ENCODE measurements at places on chromosomes 7 and 10. TPM values are rescaled to one million over a fixed set of nuclear protein-coding genes. Genes with fewer than 3 reads are reported as not detected.

DNA sequence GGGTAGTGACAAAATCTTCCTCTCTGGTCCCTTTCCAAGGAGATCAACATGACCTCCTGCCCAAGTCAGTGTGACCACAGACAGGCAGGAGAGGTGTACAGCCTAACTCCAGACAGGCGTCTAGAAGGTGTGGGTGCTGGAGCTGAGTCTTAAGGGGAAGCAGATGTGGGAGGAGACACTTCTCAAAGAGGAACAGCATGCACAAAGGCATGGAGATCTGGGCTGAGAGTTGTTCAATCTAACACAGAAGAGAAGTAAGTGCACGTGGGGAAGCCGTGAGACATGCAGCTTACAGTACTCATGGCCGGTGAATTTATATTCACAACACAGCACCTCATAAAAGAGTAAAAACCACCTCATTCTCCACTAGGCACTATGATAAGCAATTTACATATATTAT is 23.8 kb upstream of the GSDME start:
- no peak for DNase-seq

GRCh38 chr7:52233248-52233647 is 802.2 kb upstream of the POM121L12 start:
- no peak for DNase-seq

DNA sequence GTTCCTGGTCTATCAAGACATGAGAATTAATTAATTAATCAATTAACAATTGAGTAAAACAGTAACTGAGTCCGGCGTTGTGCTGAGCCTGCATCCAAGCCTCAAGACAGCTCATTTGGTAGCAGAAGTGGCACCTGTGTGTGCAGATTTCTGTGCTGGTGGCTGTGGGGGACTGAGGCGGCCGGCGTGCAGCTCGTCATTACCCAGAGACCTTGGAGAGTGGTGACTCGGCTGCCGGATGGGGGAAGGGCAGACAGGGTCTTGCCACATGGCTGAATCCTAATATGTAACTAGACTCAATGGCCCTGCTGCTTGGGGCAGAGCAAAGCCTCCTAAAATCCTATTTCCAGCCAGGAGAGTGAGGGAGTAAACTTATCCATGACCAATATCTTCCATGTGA is 510.2 kb downstream of the TCERG1L start:
- no peak for DNase-seq

DNA sequence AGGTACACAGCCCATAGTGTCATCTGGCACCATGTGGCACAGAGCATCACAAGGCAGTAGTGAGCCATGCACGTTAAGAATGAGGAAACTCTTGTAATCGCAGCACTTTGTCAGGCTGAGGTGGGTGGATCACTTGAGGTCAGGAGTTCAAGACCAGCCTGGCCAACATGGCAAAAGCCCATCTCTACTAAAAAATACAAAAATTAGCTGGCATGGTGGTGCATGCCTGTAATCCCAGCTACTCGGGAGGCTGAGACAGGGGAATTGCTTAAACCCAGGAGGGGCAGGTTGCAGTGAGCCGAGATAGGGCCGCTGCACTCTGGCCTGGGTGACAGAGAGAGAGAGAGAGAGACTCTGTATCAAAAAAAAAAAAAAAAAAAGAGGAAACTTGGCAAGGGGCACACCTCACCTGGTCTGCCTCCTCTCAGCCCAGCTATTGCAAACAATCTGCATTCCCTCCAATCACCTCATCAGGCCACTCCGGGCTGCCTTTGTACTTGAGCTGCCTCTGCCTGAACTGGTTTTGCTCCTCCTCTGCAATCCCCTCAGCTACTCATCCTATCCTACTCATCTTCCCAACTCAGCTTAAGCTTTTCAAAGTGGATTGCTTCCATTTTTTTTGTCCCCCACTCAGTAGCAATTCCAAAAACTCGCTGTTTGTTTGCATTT is 46.0 kb upstream of the OPTN start:
- no peak for DNase-seq

DNA sequence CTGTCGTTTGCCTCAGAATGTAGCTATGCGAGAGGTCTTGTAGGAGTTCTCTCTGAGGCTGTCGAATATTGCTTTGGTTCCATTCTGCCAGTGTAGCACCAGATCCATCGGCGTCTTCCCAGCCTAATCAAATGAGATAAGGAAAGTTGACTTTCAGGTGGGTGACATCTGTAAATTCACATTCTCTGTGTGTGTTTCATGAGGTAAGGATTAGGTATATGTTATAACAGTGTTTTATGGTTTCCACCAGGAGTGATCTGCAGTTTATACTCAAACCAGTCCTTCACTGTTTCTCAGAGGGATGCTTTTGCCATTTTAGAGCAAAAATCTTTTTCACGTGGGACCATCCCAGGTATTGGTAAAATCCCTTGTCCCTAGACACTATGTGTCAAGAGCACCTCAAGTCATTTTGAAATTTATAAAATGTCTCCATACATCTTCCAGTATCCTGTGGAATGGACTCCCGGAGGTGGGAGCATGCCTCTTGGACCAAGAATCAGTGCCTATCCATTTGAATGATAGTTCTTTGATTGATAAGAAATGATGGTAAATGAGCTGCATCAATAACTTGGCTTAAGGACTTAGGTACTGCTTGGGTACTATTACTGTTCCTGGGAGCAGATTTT is 7.9 kb downstream of the ANKRD1 start:
- DNase-seq: no peak

DNA sequence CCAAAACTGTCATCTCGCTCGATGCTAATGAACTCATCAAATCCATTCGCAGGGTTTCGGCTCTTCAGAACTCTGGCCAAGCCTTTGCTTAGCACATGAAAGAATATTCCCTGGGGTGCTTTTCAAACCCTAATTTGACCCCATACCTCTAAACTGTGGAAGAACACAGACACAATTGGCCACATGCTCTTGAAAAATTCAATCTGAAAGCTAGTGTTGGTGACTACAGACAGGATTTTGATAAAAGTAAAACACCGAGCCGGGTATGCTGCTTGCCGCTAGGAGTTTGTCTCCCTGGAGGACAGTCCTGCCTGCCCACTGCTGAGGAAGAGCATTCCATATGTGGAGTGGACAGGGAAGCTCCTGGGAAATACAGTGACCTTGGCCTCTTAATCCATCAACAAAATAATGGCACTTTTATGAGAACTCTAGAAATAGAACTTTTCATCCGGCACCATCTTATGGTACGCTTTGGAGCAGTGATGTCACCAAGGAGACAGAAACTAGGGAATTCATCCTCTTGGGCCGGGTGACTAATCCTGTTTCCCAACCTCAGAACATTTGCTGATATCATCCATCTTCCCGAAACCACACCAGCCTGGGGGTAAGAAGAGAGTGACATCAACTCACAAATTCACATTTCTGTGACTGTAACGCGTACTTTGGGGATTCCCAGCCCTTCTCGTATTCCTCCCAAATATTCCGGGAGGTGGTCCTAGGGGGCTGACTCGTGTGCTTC is 34.2 kb downstream of the MTURN start:
- no peak for DNase-seq

DNA sequence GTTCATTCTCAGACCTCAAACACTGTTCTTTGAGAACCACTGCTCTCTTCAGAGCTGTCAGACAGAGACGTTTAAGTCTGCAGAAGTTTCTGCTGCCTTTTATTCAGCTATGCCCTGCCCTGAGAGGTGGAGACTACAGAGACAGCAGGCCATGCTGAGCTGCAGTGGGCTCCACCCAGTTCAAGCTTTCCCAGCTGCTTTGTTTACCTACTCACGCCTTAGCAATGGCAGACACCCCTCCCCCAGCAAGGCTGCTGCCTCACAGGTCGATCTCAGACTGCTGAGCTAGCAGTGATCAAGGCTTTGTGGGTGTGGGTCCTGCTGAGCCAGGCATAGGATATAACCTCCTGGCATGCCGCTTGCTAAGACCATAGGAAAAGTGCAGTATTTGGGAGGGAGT is 80.5 kb upstream of the CYP2C9 start:
- no peak for DNase-seq

DNA sequence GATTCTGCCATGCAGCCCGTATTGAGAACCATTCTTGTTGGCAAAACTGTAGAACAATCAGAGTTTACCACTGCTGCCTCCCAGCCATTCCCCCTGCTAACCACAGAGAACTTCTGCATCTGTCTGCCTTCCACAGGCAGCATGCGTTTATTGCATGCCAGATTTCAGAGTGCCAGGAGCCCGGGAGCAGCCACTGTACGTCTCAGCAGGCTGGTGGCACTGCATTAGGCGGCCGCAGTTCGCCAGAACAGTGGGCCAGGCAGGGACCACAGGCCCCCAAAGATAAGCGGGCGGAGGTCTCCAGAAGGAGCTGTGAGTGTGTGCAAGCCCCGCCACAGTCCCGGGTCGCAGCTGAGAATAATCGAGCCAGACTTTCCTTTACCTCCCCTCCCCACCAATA is 31.8 kb downstream of the ZNF467 start:
- DNase-seq: peak; percentile 68

DNA sequence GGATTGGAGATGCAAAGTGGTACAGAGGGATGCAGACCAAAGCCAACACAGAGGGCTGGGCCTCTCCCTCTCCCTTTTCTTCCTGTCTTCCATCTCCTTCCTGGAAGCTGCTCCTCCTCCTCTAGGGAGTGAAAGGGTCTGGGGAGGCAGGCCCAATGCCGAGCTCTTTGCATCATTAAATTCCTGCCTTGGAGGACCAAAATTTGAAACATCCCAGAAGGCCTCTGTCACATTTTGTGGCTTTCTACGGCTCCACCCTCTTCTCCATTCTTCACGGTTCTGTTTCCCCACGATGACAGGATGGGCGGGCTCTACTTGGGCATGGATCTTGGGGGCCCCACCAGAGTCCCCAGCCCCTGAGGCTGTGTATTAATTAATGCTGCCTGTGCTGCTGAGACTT is 76.4 kb downstream of the NEURL1 start:
- no peak for DNase-seq

- DNase-seq: no peak
Observed at GRCh38 chr7:16034353-16034752, 347.9 kb upstream of the MEOX2 start.

GRCh38 chr7:127135871-127136485 is 116.8 kb downstream of the GRM8 start:
- no peak for DNase-seq

- no peak for DNase-seq
Observed at GRCh38 chr7:24956021-24956420, 24.0 kb downstream of the OSBPL3 start.

GRCh38 chr7:17044861-17045260 is 163.1 kb upstream of the AGR3 start:
- no peak for DNase-seq

DNA sequence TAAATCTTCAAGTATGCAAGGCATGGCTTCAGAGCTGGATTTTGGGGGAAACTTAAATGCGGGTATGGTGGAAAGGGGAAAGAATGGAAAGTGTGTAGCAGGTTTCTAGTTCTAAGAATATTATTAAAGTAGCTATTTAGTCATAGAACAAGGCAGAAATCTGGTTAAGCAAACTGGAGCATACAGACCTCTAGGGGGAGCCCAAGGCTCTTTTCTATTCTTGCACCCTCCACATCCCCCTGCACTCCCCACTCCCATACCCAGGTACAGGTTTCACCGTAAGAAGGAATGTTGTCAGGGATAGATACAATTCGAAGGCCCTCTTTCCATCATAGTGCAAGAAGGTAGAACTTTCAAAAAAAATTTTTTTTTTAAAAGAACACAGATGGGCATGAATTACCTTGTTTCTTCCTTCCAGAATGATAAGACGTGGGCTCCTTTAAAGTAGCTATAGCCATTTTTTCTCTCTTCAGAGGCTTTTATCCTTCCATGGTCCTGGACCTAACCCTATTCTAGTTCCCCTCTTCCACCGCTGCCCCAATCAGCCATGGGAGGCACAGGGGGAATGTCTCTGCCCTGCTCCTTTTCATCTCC is 41.5 kb upstream of the SMIM30 start:
- no peak for DNase-seq

Gene RTKN2
- 5.7 TPM for total RNA-seq

Gene IL6
- 11.8 TPM for total RNA-seq

Gene HSPA14
- total RNA-seq: 24.1 TPM

Gene CFAP69
- total RNA-seq: 8.2 TPM

Gene OR2A1
- 0.51 TPM for total RNA-seq

Gene MYH16
- total RNA-seq: not detected
